ENCODE measurements at places on chromosomes 16 and 17. TPM values are rescaled to one million over a fixed set of nuclear protein-coding genes. Genes with fewer than 3 reads are reported as not detected.

Gene SRCIN1
- 0.96 TPM for polyA plus RNA-seq

DNA sequence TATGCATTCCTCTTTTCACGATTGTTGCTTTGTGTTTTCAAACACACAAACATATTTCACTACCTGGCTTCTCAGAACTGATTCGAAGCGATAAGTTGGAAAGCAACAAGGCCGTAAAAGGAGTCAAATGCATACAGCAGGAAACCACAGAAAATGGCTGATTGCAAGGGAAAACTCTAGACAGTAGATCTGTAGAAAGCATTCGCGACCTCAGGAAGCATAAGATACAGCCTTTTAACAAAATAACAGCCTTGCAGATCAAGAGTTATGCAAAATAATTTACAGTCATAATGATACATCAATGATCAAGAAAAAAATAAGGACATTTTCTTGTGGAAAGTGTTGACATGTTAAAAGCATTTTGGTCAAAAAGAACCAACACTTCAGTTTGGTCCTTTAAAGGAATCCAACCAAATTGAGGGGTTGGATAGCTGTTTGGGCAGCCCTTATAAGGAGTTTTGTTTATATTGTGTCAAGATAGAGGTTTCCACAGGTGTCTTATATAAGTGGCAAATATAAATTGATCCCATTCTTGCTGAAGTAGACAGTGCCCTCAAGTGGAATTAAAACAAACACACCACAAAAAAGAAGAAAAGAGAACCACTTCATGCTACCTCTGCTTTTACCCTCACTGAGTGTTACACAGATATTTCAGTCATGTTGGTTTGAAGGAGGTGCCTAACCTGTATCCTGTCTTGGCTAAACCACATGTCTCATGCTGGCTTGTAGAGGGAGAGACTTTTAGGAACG lies 5.5 kb downstream of the CYLD start:
- DNase-seq = no peak

DNA sequence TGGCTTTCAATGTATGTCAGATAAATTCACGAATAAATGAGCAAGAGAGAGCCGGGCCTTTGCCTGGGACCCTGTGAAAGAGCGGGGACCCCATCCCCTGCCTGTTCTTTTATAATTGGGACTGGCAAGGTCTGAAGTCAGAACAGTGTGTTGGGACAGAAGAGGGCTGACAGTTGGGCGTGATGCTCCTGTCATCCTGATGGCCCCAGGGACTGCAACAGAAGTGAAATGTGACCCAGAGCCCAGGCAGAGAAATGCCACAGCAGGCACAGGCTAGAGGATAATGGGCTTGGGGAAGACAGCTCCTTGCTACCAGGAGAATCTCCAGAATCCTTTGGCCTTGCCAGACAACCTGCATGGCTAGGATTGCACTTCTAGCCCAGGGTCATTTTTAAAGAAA lies 37.9 kb downstream of the GSG1L start:
- DNase-seq = no peak

Gene MYADML2
- polyA plus RNA-seq = 43.6 TPM

DNA sequence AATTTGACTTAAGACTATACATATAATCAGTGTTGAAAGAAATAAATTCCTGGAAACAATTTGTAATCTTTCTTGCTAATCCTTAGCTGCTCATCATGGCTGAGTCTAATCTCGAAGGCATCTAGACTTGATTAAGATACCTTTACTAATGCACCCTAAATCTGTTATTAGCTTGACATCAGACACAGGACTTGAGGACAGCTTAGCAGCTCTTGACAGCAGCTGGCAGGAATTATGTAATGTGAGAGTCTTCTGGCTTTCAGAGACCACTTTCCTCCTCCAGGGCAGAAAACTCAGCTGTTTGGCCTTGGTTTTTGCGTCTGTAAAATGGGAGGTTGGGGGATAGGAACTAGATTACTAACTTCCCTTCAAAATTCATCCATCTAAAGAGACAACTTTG lies 7.1 kb upstream of the MPP2 start:
- no peak for DNase-seq

Gene ZNF768
- polyA plus RNA-seq = 27.9 TPM

GRCh38 chr17:67212231-67212630 lies 32.8 kb downstream of the HELZ start:
- no peak for DNase-seq

DNA sequence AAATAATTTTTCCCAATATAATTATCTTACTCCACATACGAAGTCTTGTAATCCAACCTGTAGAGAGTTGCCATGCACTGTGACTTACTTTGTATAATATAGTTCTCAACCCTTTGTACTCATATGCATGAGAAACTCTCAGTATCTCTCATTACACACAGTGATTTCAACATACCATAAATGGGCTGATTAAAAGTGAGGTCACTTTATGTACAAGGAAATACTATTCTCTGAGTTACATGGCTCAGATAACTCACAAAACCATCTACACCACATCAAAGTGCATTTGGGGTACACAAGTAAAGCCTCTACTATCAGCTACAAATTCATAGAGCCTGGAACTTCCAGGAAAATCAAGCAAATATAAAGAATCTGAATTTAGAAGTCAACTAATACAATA lies 27.9 kb downstream of the SLFN12 start:
- no peak for DNase-seq

GRCh38 chr17:30344283-30345088 lies 10.6 kb upstream of the TMIGD1 start:
- DNase-seq = no peak

DNA sequence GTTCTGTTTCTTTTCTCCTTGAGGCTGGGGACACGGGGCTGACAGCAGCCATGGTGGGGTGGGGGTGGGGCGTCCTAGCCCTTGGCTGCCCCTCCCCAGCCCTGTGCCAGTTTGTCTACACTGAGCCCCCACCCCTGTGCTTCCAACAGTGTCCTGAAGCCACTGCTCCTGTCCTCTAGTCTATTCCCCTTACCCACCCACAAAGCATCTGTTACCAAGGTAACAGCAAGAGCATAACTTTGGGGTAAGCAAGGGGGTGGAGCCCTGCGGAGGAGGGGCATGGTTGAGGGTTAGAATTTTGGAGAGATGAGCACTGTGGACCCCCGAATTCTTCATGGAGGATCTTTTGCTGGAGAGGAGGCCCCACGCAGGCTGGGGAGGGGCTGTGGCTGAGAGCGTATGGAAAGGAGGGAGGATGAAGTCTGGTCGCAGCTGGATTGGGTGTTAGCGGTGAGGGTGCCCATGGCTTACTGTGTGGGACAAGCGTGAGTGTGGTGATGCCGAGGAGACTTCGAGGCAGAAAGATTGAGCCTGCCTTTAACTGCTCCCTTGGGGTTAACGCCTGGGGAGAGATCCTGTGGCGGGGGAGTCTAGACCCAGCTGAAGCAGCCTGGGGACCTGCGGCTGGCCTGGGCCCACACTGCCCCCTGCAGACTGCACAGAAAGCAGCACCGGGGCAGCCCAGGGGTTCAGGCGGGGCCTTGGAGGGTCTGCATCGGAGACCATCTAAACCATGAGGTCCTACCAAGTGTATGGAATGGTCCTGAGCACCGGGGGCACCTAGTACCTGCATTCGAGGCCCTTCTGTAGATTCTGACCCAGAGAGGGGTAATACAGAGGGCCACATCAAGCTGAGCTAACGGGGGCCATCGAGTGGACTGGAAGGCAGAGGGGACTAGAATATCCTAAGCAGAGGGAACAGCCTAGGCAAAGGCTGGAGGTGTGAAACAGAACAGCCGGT lies 6.1 kb upstream of the STAC2 start:
- DNase-seq = no peak

Gene GP2
- polyA plus RNA-seq = not detected

Gene MED9
- polyA plus RNA-seq = 15.9 TPM

Gene KAT2A
- polyA plus RNA-seq = 45.9 TPM

DNA sequence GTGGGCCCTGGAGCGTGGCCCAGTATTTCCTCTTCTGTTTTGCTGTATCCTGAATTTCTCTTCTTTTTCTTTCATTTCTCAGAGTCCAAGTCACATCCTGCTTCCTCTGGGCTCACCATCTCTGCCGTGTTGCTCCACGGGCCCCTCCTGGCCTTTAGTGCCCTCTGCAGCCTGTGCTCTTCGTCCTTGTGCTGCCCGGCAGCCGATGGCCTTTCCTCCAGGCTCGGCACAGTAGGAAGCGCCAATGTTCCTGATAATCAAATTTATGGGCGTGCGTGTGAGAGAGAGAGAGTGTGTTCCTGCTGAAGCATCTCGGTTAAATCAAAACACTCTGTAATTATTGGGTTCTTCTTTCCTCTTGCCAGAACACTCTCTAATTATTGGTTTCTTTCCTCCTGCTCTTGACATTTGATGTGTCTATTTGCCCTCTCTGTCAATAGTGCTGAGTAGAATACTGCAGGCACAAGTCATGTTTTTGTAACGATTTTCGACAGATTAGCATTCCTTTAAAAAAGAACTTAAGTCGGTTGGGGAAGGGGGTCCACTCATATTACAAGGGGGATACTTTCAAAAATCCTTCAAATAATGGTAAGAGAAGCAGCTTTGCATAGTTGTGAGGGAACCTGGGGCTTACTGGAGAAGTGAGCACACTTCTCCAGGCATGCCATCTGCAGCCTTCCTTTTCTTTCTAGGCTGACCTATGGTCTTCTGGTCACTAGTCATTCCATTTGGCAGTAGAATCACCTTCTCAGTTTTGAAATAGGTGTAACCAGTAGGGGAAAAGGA lies 126.6 kb downstream of the RPTOR start:
- no peak for DNase-seq

DNA sequence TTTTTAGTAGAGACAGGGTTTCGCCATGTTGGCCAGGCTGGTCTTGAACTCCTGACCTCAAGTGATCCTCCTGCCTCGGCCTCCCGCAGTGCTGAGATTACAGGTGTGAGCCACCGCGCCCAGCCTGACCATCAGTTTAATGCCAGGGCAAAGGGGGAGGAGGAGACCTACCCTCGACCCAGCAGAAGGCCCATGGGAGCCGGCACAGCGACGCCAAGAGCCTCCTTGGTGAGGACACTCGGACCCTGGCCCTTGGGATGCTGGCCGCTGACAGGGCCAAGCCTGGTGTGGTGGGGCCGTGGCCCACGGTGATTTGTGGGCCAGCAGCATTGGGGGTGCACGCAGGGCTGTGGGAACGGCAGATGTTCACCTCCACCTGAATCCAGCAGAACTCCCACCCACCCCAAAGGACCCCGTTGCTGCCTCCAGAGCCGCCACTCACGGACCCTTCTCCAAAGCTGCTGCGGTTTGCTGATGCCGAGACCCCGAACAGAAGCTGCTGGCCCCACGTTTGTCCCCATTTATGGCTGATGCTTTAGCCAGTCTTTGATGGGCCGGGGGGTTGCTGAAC lies 20.0 kb downstream of the UTS2R start:
- DNase-seq = no peak

Gene OR1F1
- not detected for polyA plus RNA-seq

DNA sequence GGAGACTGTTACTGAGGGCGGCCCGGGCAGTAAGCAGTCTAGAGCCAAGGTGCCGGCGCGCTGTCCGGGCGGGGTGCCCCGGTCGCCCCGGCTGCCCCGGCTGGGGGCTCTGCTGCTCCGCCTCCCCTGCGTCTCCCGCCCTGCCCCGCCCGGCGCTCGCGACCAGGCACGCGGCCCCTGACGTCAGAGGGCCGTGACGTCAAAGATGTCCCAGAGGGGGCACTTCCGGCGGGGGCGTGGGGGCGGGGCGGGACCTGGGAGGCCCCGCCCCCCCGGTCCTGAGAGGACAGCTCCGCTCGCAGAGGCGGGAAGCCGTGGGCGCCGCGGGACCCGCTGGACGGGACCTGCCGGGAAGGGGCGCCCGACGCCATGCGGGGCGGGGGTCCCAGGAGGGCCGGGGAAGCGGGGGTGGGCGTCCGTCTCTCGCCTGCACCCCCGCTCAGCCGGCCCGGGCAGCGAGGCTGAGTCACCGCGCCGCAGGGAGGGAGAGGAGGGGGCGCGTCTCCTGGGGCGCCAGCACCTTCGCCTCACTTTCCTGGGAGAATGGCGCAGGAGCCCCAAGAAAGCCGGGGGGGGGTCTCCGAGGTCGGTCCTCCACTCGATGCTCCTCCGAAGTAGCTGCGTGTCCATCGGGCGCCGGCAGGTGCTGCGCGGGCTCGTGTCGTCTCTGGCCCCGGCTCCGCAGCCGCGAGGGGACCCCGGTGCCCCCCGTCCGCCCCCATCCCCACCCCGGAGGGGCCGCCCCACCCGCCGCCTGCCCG lies 4.4 kb upstream of the HIC1 start:
- no peak for DNase-seq

GRCh38 chr16:11557801-11558200 lies 28.9 kb downstream of the LITAF start:
- no peak for DNase-seq

- no peak for DNase-seq
Measured at GRCh38 chr17:61464130-61464842, 12.1 kb downstream of the TBX4 start.

DNA sequence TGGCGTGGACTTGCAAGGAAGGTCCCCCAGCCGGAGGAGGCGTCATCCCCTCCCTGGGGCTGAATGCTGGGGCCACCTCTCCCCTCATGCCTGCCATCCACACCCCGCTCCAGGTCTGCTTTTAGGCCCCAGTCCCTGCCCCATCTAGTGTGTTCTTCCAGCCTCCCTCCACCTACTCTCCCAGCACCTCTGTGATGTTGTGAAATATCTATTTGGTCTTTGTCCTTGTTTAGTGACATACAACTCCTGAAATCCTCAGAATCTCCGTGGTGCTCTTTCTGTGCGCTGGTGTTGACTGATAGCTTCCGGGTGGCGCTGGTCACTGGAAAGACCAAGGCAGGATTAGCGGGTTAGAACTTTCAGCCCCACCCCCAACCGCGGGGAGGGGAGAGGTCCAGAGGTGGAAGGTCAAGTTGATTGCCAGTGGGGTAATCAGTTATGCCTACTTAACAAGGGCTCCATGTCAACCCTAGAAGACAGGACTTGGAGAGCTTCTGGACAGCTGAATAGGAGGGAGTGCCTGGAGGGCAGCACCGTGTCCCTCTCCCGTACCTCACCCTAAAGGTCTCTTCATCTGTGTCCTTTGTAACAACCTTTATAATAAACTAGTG lies 10.1 kb downstream of the TBC1D24 start:
- DNase-seq = no peak

DNA sequence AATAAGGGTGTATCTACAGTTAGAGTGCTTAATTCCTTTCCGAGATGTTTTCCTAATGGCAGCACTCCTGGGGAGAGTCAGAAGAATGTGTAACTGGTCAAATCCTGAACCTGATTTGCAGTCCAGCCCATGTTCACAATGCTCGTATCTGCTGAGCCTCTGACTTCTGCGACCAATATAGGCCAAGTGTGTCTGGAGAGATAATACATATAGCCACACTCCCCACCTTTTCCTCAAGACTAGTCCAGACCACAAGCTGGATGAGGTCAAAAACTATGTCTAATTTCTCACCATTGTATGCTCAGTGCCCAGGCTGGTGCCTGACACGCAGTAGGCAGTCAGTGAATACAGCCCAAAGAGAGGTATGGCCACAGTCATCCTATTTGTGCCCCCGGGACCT lies 58.0 kb downstream of the XYLT1 start:
- no peak for DNase-seq

- DNase-seq = no peak
Measured at GRCh38 chr16:87060034-87060986, 256.9 kb downstream of the C16orf95 start.

- DNase-seq = no peak
Measured at GRCh38 chr17:32461498-32461852, 17.2 kb downstream of the PSMD11 start.

Gene CCDC92B
- polyA plus RNA-seq = 0.14 TPM
